ENCODE measurements at places on chromosomes 2 and 18. TPM values are rescaled to one million over a fixed set of nuclear protein-coding genes. Genes with fewer than 3 reads are reported as not detected.

GRCh38 chr2:68689553-68690537, 44.8 kb upstream of the ARHGAP25 start:
- peak; percentile 37 for DNase-seq

GRCh38 chr2:30511122-30512083, 64.4 kb downstream of the LCLAT1 start:
- no peak for DNase-seq

RNF152 gene
- 0.18 TPM for total RNA-seq

DNA sequence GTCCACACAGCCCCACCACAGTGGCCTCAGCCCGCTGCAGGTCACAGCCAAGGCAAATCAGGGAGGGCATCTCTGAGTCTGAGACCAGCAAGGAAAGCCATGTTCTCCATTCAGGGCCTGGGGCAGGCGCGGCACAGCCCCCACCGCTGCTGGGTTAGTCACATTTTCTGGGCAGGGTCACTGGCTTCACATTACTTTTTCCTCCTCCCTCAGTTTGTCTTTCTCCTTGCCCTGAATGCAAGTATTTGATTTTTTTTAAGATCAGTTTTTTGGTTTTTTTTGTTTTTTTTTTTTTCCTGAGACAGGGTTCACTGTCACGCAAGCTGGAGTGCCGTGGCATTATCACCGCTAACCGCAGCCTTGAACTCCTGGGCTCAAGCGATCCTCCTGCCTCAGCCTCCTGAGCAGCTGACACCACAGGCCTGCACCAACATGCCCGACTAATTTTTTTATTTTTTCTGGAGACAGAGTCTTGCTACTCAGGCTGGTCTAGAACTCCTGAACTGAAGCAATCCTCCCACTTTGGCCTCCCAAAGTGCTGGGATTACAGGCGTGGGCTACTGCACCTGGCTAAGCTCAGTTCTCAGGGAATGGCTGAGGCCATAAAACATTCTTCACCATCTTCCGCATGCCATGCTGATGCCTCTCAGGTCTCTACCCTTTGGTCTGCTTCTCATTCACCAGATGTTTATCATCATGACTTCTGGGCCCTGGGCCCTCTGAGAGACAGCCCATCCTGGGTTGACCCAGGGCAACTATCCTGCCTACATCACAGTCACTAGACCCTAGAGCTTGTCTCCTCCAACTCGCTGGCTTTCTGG, 628 bp upstream of the CAPG start:
- peak; percentile 29 for DNase-seq

GRCh38 chr2:179239195-179239594, 25.4 kb downstream of the SESTD1 start:
- no peak for DNase-seq

GRHL1 gene
- 0.25 TPM for total RNA-seq

DNA sequence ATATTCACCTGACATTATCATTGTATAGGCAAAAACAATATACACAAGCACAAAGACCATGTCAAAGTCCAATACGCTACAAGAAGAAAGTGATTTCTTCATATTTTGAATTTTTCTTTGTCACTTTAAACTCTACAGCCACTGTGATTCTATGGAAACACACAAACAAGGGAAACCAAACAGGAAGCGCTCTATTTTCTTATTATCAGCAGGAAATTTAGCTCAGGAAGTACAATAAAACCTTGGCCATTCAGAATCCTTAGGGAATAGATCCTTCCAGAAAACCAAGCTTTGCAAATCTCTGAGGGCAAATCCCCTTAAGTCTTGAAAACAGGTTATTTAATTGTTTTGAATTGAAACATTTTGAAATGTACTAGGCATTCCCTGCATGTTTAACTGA, 336.2 kb downstream of the EPHA4 start:
- no peak for DNase-seq

- no peak for DNase-seq
Measured at GRCh38 chr2:43469094-43469493, 126.7 kb downstream of the THADA start.

- DNase-seq: no peak
Measured at GRCh38 chr2:681312-681711, 4.1 kb upstream of the TMEM18 start.

SNX17 gene
- total RNA-seq: 82.3 TPM

DNA sequence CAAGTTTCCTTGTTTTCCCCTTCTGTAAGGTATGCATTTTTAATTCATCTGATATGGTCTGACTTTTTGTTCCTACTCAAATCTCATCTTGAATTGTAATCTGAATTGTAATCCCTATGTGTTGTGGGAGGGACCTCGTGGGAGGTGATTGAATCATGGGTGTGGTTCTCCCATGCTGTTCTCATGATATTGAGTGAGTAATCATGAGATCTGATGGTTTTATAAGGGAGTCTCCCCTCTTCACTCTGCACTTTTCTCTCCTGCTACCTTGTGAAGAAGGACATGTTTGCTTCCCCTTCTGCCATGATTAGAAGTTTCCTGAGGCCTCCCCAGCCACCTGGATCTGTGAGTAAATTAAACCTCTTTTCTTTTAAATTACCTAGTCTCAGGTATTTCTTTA, 476.1 kb downstream of the LPIN1 start:
- DNase-seq: peak; percentile 8

- DNase-seq: no peak
Measured at GRCh38 chr2:68417926-68418325, 49.2 kb downstream of the FBXO48 start.

GRCh38 chr2:118665784-118666529, 181.5 kb downstream of the EN1 start:
- no peak for DNase-seq

Measured in activated CD8-positive, alpha-beta T cell treated with anti-CD3 and anti-CD28 coated beads for 36 hours (primary cell).